SW 1271 (cell line): ENCODE measurements at places on chromosomes 2 and 18.

GRCh38 chr2:83686863-83687262, 772.2 kb downstream of the SUCLG1 start:
- no peak for DNase-seq

DNA sequence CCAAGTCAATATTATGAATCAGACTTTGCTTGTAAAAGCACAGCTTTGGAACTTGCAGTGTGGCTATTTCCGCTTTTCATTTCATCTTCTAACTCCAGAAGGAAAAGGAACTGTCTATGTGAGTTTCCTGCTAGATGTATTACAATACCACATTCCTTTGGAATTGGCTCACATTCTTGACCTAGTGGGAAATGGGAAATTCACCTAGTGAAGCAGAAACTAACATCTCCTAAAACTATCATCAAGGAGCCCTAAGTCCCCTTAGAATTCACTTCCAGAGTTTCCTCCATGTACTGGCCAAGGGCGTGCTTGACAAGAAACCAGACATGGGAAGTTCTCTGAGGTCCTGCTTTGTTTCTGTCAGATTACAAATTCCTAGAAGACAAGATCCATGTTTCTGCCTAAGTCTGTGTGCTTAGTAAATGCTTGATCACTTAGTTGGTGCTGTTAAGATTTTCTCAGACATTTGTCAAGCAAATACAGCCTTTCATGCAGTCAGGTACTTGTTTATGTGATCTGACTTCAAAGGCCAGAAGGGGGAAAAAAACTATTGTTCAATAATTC, 275.7 kb upstream of the FN1 start:
- no peak for DNase-seq

DNA sequence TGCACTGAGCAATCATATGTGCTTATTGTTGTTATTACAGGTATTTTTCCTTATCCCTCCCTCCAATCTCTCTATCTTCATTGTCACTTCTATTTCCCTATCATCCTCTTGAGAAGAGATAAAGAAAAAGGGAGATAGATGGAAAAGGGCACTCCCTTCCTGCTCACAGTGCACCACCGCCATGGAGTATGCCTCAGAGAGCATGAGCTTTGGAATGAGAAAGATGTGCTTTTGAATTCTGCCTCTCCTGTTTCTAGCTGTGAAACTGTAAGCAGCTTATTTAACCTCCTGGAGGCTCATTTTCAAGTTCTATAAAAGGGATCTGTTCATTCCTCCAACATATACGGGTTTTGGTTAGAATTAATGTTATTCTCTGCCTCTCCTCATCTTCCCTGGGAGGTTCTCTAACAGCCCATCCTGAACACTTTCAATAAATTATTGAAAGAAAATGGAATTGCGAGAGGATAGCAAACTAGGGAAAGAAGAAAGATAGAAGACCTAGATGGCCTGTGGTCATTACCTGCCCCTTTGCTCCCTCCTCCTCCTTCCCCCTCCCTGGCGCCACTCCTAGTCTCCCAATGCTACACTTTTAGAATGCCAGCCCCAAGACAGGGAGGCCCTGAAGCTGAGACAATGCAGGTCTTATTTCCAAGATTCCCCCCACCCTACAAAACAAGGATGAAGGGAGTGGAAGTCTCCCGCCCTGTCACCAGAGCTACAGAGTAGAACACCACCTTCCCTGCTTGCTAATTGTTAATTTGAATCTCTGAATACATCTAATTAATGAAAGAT, 37.8 kb downstream of the FIGN start:
- no peak for DNase-seq

DNA sequence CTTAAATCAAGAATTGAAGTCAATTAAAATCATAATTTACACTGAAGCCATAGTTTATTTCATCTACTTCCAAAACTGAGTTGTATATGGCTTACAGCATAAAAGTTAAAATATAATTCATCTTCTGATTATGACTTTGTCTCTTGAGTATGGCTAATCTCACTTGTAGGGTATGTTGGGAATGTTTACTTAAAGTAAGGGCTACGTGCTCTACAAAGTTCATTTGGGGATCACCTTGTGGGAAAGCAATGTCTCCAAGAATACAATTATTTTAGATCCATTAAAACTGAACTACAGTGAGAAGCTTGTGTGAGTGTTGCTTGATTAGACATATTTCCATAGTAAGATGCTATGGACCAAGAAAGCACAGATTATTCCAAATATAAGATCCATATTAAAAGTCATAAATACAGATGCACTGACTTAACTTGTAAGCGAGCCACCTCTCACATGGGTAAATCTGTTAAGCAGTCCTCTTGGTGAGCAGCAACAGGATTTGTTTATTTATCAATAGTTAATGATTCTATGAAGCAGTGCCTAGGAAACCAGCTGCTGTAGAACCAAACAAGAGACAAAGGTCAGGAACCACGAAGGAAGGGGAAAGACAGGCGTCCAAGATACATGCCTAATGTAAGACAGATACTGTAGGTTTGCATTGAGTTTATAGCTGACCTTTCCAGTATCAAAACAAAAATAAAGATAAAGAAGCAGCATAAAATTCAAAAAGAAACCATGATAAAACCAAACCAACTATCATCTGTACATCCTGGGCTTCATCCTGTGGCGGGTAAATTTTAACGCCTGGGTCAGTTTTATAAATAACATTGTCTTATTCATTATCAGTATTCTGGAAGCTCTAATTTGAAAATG, 24.8 kb downstream of the DSG4 start:
- DNase-seq, result no peak

DNA sequence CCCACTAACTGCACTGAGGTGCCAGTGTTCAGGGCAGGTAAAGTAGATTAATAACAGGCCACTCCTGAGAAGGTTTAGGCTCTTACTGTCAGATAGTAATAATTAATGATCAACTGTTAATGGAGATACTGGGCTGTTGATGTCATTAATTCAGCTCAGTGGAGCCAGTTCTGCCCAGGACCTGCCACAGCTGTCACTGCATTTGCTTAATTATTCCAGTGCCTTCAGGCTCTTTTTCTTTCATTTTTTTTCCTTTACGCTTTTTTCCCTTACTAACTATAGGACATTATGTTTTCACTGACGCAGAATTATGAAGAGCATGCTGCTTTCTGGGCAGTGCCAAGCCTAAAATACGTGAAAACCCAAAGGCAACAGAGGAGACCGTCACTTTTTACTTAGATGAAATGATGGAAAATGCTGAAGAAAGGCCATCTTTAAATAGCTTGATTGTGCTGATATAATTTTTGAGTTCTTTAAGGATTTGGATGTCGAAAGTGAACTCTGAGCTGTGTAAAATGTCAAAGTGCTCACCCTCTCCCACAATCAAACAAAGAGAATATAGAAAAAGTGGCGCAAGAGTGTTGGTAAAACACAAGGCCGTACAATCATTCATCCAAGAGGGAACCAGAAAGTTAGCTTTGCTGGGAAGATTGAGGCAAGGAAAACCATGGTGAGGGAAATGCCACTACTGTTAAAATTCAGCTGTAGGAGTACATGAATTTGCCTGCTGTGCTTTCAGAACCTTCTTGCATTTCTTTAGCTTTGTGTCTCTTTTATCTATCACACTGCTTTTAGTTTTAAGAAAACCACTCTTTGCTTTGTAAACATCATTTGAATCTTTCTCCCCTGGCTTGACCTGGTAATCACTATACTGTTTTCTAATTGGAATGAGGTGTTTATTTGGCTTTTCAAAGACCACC, 192.0 kb upstream of the ZEB2 start:
- DNase-seq, result no peak

- no peak for DNase-seq
Measured at GRCh38 chr2:236264256-236264655, at the start of gene ASB18. TSS of gene ASB18 (minus strand) at chr2:236264406. CDS start at chr2:236264345, 61 bp downstream.
